ENCODE measurements at places on chromosomes 11 and 22.

GRCh38 chr11:87432022-87432421 lies 394.3 kb downstream of the TMEM135 start:
- DNase-seq: peak; percentile 55

DNA sequence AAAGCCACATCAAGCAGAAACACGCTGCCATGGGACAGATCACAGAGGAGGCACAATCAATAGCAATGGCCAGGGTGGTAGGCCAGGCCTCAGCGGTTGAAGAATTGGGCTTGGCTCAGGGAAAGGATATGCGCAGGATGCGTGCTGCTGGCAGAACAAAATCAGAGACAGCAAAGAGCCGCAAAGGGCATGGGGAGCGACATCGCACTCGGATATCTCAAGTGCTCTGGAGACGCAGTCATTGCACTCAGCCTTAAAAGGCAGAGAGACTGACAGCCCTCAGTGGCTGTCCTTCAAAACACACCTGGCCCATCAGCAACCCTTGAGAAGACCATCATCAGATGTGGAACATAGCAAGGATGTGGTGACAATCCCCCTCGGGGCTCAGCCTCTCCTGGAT lies 50.5 kb downstream of the CSNK2A3 start:
- no peak for DNase-seq

- DNase-seq: no peak
These were observed 53.1 kb downstream of the ZBTB44 start for GRCh38 chr11:130261571-130261970.

DNA sequence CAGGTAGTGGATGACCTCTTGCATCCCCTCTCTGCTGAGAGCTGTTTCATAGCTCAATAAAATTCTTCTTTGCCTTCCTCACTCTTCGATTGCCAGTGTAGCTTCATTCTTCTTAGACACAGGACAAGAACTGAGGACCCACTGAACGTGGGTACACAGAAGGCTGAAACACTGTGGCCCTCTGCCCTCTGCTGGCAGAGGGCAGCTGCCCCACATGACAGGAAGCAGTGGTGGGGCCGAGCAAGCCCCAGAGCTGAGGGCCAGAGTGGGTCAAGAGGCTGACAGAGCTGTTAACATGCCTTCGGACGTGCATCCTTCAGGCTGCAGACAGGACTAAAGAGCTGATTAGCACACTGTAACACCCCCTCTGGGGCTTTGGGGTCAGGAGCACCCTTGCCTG lies 15.6 kb downstream of the SMC1B start:
- no peak for DNase-seq

- no peak for DNase-seq
These were observed 203.7 kb upstream of the MTMR2 start for GRCh38 chr11:96127596-96127959.

DNA sequence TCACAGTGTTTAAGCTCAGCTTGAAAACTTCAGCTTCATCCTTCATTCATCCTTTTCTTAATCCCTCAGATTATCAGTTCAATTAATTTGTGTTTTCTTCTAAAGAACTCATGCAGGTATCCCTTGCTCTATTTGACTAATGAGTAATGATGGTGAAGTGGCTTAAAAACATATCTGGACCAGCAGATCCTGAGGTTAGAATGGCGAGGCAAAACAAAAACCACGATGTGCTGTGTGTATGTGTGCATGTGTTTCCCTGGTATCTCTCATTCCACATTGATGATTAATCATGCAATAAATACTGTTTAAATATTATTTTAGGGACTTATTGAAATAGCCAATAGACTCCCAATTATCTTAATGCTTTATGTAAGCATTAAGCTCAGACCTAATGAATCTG lies 437.0 kb downstream of the DYNC2H1 start:
- no peak for DNase-seq

DNA sequence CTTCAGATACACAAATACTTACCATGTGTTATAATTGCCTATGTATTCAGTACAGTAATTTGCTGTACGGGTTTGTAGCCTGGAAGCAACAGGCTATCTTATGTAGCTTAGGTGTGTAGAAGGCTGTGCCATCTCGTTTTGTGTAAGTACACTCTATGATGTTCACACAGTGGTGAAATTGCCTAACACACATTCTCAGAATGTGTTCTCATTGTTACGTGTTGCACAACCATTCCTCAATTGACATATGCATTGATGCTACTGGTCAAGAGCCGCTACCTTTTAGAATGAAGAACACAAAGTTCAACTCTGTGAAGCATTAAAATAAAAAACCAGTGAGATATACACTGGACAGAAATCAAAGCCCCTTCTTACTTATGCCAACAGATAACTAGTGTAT lies 26.7 kb downstream of the SVIP start:
- no peak for DNase-seq

- DNase-seq: no peak
These were observed 2.3 kb downstream of the NIPSNAP1 start for GRCh38 chr22:29578462-29579200.
